MCF 10A (cell line): ENCODE measurements at places on chromosomes 3 and 15. TPM values are rescaled to one million over a fixed set of nuclear protein-coding genes. Genes with fewer than 3 reads are reported as not detected.

- no peak for DNase-seq
Measured at GRCh38 chr3:179510496-179510895, 52.2 kb upstream of the ACTL6A start.

CPNE9 gene
- total RNA-seq: not detected in 2 replicates

IL5RA gene
- not detected in 2 replicates for total RNA-seq

WDR73 gene
- 40.9 and 42.1 TPM in 2 replicates for total RNA-seq

SLC22A14 gene
- 0.44 and 0.64 TPM in 2 replicates for total RNA-seq

RLBP1 gene
- total RNA-seq: not detected in 2 replicates

DNA sequence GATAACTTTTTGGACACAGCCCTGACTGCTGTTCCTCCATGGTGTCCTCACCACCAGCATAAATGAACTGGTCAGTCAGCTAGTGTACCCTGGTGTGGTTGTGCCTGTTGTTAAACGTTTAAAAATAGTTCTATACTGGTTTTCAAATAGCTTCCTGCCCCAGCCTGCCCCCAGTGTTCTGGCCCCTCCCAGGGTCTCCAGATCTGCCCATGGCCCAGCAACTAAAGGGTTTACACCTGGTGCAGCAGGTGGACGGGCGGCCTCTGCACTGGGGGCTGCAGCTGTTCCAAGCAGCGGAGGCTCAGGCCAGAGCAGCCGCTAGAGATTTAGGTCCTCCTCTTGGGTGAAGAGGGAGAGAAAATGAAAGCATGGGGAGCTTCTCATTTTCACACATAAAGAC lies 6.1 kb upstream of the NR2E3 start:
- no peak for DNase-seq

- no peak for DNase-seq
Measured at GRCh38 chr3:10389995-10390394, 69.1 kb upstream of the SEC13 start.

CLDN16 gene
- 0.23 TPM in 1 of 2 replicates, not detected in the other for total RNA-seq

LRRK1 gene
- total RNA-seq: 15.4 and 18.0 TPM in 2 replicates

CCR8 gene
- not detected in 2 replicates for total RNA-seq

KIF15 gene
- total RNA-seq: 5.6 and 10.6 TPM in 2 replicates

RARB gene
- total RNA-seq: not detected in 2 replicates
